Suppressor macrophage (primary cell): ENCODE measurements at places on chromosomes 12 and 14.

DNA sequence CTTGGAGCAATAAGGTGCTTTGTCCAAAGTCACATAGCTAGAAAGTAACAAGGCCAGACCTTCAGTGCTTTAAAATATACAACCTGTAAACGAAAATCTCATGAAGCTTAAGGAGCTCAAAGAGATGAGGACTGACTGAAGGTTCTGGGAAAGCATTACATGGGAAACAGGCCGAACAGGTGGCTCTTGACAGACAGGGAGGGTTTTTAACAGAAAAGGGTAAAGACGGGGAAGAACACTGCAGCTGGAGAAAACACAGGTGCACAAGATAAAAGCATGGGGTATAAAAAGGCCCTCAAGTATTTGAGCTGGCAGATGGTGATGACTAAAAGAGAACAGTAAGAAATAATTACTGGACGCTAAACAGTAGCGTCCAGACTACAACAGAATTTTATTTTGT lies 257.2 kb downstream of the NELL2 start:
- DNase-seq: no peak

DNA sequence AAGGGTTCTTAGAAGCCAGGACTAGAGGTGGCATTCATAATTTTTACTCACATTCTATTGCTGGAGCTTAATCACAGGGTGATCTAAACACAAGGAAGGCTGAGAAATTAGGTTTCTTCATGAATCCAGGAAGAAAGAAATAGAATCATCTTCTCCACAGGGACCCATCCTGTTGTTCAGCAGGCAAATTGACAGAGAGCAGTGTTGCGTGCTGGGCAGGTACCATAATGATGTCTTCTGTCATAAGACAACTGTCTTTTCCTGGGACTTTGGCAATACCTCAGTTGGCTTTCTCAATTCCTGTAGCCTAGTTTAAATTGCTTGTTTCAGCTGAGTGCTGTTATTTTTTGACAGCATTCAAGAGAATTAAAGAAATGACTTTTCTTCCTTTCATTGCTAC lies 468.0 kb upstream of the SYT1 start:
- DNase-seq: peak; percentile 6

DNA sequence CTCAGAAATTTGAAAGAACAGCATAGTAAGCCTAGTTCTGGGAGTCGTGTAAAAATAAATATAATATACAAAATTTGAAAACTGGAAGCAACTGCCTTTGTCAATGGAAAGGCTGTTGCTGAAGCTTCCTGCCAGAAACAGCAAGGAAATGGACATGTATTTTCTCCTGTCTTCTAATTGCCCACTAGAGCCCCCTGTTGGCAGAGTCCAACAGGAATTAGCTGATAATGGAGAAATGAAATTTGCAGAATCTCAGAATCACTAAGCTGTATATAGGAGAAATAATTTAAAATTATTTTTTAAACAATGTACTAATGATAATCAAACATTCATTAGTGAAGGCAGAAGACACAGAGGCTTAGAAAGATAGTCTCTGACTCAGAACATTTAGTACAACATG lies 414.8 kb downstream of the SLC6A15 start:
- DNase-seq: peak; percentile 50

GRCh38 chr12:79058342-79058741 lies 193.8 kb downstream of the SYT1 start:
- no peak for DNase-seq

- no peak for DNase-seq
These were observed 34.7 kb downstream of the GPATCH2L start for GRCh38 chr14:76186308-76187027.

GRCh38 chr12:60191271-60191670 lies 595.4 kb downstream of the SLC16A7 start:
- no peak for DNase-seq

- no peak for DNase-seq
These were observed 2.8 kb downstream of the TESPA1 start for GRCh38 chr12:54981796-54982195.

DNA sequence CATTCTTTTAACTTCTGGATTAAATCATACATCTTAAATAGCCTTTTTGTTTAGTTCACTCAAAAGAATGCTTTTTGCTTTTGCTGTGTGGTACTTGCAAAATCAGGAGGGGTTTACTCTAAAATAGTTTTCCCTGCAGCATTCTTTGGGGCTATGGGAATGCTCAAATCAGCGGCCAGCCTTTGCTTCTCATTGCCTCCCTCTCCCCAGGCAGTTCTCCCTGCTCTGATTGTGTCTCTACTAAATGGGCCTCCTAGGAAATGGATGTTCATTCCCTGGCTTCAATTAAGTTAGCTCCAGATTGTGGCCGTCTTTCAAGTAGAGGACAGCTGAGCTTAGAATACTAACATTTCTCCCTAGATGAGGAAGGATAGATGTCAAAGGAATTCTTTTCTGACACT lies 4.4 kb downstream of the TULP3 start:
- no peak for DNase-seq

GRCh38 chr14:32932914-32933628 lies 5.6 kb upstream of the NPAS3 start:
- DNase-seq: no peak

DNA sequence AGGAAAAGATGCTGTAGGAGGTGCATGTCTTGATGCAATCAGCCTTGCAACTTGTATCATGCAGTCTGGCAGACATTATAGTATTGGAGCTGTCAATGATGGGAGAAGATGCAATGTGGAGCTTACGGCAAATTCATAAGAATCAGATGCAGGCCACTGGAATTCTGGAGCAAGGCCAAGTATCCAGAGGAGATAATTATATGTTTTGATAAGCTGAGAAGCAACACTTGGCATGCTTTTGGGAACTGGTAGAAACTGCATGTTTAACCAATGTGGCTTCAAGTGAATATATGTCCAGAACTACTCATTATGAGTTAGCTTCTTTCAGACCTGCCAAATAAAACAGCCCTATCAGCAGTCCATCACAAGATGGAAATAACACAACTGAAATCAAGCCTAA lies 249.1 kb upstream of the PPFIA2 start:
- no peak for DNase-seq
